Large intestine (tissue), 12 donors: ENCODE measurements at places on chromosomes 7 and 10. TPM values are rescaled to one million over a fixed set of nuclear protein-coding genes. Genes with fewer than 3 reads are reported as not detected.

- H3K4me3 ChIP-seq, result no peak overlapping the region
- no peak overlapping the region for H3K27ac ChIP-seq
- H3K27me3 ChIP-seq, result no peaks in the 10 kb centered on the region
Measured at GRCh38 chr10:66910671-66911070, 15.2 kb upstream of the LRRTM3 start.

DNA sequence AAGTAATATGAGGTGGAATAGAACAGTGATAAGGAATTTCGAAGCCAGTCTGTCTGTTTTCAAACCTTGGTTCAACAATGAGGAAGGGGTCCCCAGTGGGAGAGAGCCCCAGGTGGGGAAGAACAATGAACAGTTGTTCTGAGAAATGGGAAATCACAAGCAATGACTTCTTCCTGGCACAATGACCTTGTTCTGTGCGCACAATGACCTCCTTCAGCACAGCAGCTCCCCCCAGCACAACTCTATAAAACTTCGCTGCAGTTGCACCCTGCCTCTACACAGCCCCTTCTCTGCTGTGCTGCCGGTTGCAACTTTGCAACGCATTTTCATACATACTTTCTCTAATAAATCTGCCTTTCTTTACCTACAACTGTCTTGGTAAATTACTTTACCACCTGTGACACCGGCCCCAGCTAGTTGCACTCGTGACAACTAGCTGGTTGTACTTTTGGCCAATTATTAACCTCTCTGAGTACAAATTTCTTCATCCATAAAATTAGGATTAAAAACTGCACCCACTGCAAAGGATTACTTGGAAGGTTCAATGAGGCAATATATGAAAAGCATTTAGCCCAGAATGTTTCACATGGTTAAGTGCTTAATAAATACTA is 40.5 kb downstream of the ASB4 start:
- H3K36me3 ChIP-seq, result no peaks in the 10 kb centered on the region
- no peak overlapping the region for H3K27ac ChIP-seq
- no peaks in the 10 kb centered on the region for H3K4me1 ChIP-seq
- no peaks in the 10 kb centered on the region for H3K27me3 ChIP-seq
- no peak overlapping the region for H3K4me3 ChIP-seq

GPR15LG gene
- polyA plus RNA-seq, result 1.4 TPM

DNA sequence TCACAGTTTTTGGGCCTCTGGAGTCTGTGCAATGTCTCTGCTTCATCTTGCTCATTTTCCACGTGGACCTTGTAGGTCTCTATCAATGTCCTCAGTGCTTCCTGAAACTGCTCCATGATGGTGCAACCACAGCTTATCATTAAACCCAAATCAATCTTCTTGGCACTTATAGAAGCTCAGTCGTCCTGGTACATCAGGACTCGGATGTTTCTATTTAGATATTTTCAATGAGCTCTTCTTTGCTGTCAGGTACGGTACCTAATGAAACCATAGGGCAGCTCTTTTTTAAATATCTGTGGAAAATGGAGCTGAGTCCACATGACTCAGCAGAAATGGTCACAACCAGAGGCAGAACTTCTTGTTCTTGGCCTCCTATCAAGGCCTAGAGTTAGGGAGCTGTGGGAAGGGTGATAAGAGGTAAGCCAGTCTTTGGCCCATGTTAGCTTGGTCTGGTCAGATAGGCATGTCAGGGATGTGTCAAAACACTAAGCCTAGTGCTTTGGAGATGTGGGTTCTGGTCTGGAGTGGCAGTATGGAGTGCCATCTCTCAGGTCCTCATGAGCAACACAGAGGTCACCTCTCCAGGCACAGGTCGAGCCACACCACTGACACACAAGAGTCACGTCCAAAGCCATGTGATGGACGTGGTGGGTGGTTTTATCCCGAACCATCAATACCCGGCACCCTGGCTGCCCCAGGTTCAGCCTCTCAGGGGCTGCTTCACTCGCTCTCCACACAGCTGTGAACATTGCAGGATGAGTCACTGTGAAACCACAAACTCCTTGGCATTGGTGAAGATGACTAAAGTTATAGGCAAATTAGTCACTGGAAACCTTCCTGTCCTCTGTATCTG is 87.0 kb downstream of the TBXAS1 start:
- no peaks in the 10 kb centered on the region for H3K36me3 ChIP-seq
- H3K27ac ChIP-seq, result no peak overlapping the region
- no peak overlapping the region for H3K4me3 ChIP-seq
- no peak for DNase-seq
- H3K27me3 ChIP-seq, result peaks cover 4% of the 10 kb centered on the region
- H3K4me1 ChIP-seq, result peaks cover 2% of the 10 kb centered on the region

DNA sequence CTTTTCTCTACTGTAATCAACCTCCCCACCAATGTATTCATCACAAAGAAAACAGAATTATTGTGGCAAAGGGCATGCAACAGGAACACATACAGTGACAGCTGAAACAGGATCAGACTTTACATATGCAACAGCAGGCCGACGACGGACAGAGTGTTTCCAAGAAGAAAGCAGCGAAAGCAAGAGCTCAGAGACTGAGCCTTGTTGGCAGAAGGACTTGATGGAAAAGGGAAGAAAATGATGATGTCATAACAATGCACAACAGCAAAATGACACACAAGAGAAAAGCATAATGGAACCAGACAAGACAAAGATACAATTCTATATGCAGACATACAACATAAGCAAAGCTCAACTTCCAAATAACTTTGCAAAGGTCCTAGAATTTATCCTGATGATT is 106.5 kb downstream of the ARHGAP12 start:
- H3K27me3 ChIP-seq, result no peaks in the 10 kb centered on the region
- H3K4me3 ChIP-seq, result no peak overlapping the region
- no peak overlapping the region for H3K27ac ChIP-seq
- no peak for DNase-seq
- H3K36me3 ChIP-seq, result peaks cover 23% of the 10 kb centered on the region

DNA sequence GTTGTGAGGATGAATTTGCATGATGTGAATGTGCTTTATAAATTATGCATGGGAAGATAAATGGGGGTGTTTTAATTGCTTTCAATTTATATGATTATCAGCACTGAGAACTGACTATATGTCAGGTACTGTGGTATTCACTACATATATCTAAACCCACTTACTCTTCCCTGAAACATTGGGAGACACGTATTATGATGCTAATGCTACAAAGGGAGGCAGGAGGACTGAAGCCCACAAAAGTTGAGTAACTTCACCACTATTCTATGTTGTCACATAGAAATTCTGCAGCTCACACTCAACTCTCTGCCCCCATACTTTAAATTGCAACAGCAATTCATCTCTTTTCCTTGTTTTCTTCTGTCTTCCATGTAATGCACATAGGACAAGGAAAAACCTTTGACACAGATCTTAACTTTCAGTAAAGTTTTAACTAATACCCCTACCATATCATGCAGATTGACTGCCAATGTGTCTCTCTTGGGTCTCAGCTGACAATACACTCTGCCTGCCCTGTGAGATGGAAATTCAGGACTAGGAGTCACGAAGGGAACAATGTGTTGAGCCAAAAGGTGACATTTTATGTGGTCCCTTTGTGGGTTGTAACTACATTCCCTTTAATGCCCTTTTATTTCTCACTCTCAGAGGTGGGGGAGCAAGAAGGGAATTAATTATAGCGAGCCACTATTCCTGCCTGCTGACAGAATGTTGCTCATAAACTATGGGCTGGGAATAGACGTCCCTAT is 691.0 kb upstream of the SORCS1 start:
- no peak for DNase-seq
- no peaks in the 10 kb centered on the region for H3K36me3 ChIP-seq
- no peak overlapping the region for H3K4me3 ChIP-seq
- no peaks in the 10 kb centered on the region for H3K27me3 ChIP-seq
- no peaks in the 10 kb centered on the region for H3K4me1 ChIP-seq

ZNF425 gene
- polyA plus RNA-seq, result 4.3 TPM

WNT16 gene
- 0.43 TPM for polyA plus RNA-seq

AKR1B15 gene
- polyA plus RNA-seq, result 0.22 TPM

ACTR3C gene
- 6.1 TPM for polyA plus RNA-seq

- no peaks in the 10 kb centered on the region for H3K27me3 ChIP-seq
- H3K27ac ChIP-seq, result peak overlapping the region; percentile 41
- H3K36me3 ChIP-seq, result peaks cover 4% of the 10 kb centered on the region
- no peak for DNase-seq
Measured at GRCh38 chr10:61961278-61961677, 59.8 kb downstream of the ARID5B start.

DNA sequence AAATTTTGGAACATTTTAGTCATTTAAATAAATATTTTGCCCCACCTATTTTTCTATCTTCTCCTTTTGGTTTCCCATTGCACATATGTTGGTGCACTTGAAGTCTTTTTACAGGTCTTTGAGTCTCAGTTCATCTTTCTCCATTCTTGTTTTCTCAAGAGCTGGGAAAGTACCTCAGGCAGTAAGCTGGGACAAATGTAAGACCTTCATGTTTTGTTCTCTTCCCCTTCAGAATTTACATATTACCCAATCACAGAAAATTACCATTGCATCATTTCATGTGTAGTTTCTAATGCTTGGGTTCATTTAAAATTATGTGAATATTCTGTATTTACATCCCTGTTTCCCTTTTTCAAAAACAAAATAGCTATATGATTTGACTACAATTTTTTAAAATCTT is 1150.0 kb upstream of the POT1 start:
- H3K4me1 ChIP-seq, result no peaks in the 10 kb centered on the region
- no peaks in the 10 kb centered on the region for H3K27me3 ChIP-seq

GRCh38 chr7:137881607-137882260 is 35.0 kb upstream of the DGKI start:
- no peak for DNase-seq
- H3K27me3 ChIP-seq, result no peaks in the 10 kb centered on the region
- no peaks in the 10 kb centered on the region for H3K4me1 ChIP-seq
- H3K4me3 ChIP-seq, result no peak overlapping the region

DNA sequence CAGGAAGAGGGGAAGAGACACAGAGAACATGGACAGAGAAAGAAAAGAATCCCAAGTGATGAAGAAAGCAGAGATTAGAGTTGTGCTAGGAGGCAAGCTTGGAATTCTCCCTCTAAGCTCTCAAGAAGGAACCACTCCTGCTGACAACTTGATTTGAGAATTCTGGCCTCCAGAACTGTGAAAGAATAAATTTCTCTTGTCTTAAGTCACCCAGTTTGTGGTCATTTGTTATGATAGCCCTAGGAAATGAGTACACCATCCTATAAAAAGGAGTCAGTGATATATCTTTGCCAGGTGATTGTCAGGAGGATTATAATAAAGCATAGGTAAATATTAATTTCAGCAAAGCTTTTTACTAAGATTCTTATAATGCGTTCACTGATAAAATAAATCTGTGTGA is 82.7 kb upstream of the TFEC start:
- H3K27me3 ChIP-seq, result no peaks in the 10 kb centered on the region
- no peak for DNase-seq
- no peak overlapping the region for H3K4me3 ChIP-seq
- no peak overlapping the region for H3K27ac ChIP-seq

GRCh38 chr7:9945857-9946256 is 1027.8 kb upstream of the PHF14 start:
- no peak overlapping the region for H3K27ac ChIP-seq
- DNase-seq, result no peak
- H3K36me3 ChIP-seq, result no peaks in the 10 kb centered on the region
- no peaks in the 10 kb centered on the region for H3K27me3 ChIP-seq

GRCh38 chr10:123562811-123563580 is 103.2 kb upstream of the GPR26 start:
- no peak overlapping the region for H3K4me3 ChIP-seq
- peaks cover 18% of the 10 kb centered on the region for H3K27me3 ChIP-seq
- no peaks in the 10 kb centered on the region for H3K36me3 ChIP-seq

- peaks cover 2% of the 10 kb centered on the region for H3K36me3 ChIP-seq
- H3K27ac ChIP-seq, result no peak overlapping the region
- no peaks in the 10 kb centered on the region for H3K4me1 ChIP-seq
- H3K27me3 ChIP-seq, result no peaks in the 10 kb centered on the region
Measured at GRCh38 chr10:91284486-91285090, 64.1 kb downstream of the PCGF5 start.

- DNase-seq, result peak; percentile 48
- no peaks in the 10 kb centered on the region for H3K4me1 ChIP-seq
- no peaks in the 10 kb centered on the region for H3K27me3 ChIP-seq
- H3K4me3 ChIP-seq, result no peak overlapping the region
- no peak overlapping the region for H3K27ac ChIP-seq
Measured at GRCh38 chr10:89869180-89869579, 167.8 kb downstream of the KIF20B start.

FAM237B gene
- 0.16 TPM for polyA plus RNA-seq

DNA sequence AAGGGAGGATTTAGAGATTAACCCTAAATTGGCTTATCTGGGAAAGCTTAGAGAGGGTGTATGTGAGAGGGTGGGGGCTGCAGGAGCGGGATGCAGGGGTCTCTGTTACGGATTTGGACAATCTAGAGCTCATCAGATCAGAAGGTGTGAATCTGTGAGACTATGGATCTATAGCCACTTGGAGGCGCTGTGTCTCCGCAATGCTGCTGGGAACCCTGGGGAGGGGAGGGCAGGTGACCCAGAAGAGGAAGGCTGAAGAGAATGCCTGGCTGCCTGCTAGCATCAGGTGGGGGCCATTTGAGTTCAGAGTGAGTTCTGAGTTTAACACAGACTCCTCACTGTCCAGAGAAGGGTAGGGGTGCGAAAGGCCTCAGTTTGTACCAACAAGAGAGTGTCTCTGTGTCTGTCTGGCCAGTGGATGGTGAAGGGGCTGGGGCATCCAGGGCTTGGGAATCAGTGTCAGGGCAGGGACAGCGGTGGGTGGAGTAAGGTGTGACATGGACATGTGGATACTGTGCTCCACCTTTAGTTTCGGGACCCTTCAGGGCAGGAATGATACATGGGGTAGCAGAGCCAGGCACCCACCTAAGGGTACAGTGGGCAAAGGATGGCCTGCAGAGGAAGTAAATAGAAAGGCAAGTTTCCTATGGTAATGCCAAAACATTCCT is 187.3 kb upstream of the PRSS58 start:
- no peak overlapping the region for H3K27ac ChIP-seq
- H3K36me3 ChIP-seq, result no peaks in the 10 kb centered on the region
- H3K4me3 ChIP-seq, result no peak overlapping the region
- peaks cover 2% of the 10 kb centered on the region for H3K27me3 ChIP-seq
- H3K4me1 ChIP-seq, result no peaks in the 10 kb centered on the region

DNA sequence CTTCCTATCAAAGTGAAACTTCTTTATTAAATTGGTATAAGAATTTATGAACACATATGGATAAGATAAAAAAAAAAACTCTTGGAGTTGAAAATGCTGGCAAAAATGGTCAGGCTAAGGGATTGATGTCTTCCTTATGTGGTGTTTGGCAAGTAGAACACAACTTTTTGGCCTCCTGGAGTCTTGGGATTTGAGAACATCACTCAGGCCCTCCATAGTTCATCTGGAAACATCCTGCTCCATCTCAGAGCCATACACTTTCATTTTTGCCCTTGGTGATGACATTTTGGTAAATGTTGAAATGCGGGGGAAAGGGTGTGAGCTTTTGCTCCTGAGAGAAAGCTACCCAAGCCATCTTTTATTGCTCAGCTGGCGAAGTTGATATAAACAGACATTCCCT is 27.5 kb upstream of the BTBD16 start:
- H3K4me3 ChIP-seq, result no peak overlapping the region
- peaks cover 86% of the 10 kb centered on the region for H3K36me3 ChIP-seq
- no peak for DNase-seq
- H3K27ac ChIP-seq, result no peak overlapping the region
- no peaks in the 10 kb centered on the region for H3K4me1 ChIP-seq
- no peaks in the 10 kb centered on the region for H3K27me3 ChIP-seq

- H3K36me3 ChIP-seq, result peaks cover 2% of the 10 kb centered on the region
- H3K4me1 ChIP-seq, result no peaks in the 10 kb centered on the region
- no peak for DNase-seq
- no peak overlapping the region for H3K4me3 ChIP-seq
- no peak overlapping the region for H3K27ac ChIP-seq
Measured at GRCh38 chr7:4017785-4018184, 664.3 kb upstream of the FOXK1 start.

CNTNAP2 gene
- 12.9 TPM for polyA plus RNA-seq

GRCh38 chr7:28588602-28589001 is 176.3 kb downstream of the CREB5 start:
- no peaks in the 10 kb centered on the region for H3K4me1 ChIP-seq
- H3K27ac ChIP-seq, result no peak overlapping the region
- DNase-seq, result no peak
- H3K4me3 ChIP-seq, result no peak overlapping the region
